ENCODE measurements at places on chromosomes 13 and 19. TPM values are rescaled to one million over a fixed set of nuclear protein-coding genes. Genes with fewer than 3 reads are reported as not detected.
A peak's percentile ranks its signal among the peaks of the same experiment; 100 is the strongest.

DNA sequence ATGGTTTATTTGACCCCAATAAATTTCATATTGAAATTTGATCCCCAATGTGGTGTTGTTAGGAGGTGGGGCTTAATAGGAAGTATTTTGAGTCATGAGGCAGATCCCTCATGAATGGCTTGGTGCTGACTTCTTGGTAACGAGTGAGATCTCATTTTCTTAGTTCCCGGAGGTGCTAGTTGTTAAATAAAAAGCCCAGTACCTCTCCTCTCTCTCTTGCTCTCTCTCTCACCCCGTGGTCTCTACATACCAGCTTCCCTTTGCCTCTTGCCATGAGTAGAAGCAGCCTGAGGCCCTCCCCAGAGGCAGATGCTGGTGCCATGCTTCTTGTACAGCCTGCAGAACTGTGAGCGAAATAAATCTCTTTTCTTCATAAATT is 39.4 kb upstream of the KATNAL1 start:
- no peaks in the 10 kb centered on the region for H3K36me3 ChIP-seq
- no peaks in the 10 kb centered on the region for H3K4me1 ChIP-seq
- H3K27ac ChIP-seq, result no peak overlapping the region
- H3K4me3 ChIP-seq, result no peak overlapping the region
- H3K27me3 ChIP-seq, result no peaks in the 10 kb centered on the region
- no peak for DNase-seq

DNA sequence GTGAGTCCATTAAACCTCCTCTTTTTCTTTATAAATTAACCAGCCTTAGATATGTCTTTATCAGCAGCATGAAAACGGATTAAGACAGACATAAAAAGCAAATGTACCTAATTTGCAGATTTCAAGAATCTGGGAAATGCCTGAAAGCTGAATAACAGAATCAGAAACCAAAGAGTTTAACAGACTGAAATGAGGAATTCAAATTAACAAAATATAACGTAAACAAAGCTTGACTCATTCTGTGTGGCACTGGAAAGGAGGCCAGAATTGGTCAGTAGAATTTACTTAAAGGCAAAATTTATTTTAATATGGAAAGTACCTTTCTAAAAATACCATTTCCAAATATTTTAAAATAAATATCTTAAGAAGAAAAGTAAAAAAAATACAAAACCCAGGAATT is 540.6 kb upstream of the HTR2A start:
- DNase-seq, result no peak
- no peak overlapping the region for H3K27ac ChIP-seq
- H3K27me3 ChIP-seq, result no peaks in the 10 kb centered on the region
- H3K36me3 ChIP-seq, result no peaks in the 10 kb centered on the region
- no peaks in the 10 kb centered on the region for H3K4me1 ChIP-seq

- H3K4me1 ChIP-seq, result no peaks in the 10 kb centered on the region
- H3K36me3 ChIP-seq, result no peaks in the 10 kb centered on the region
- no peak overlapping the region for H3K27ac ChIP-seq
- no peak overlapping the region for H3K4me3 ChIP-seq
Observed at GRCh38 chr13:59413126-59413525, 750.6 kb downstream of the DIAPH3 start.

GRCh38 chr13:48906200-48906599 is 69.5 kb upstream of the FNDC3A start:
- no peaks in the 10 kb centered on the region for H3K4me1 ChIP-seq
- no peak overlapping the region for H3K27ac ChIP-seq
- H3K27me3 ChIP-seq, result no peaks in the 10 kb centered on the region
- H3K4me3 ChIP-seq, result no peak overlapping the region
- no peaks in the 10 kb centered on the region for H3K36me3 ChIP-seq

- no peaks in the 10 kb centered on the region for H3K36me3 ChIP-seq
- H3K4me1 ChIP-seq, result no peaks in the 10 kb centered on the region
- H3K27ac ChIP-seq, result no peak overlapping the region
- H3K4me3 ChIP-seq, result no peak overlapping the region
- DNase-seq, result no peak
Observed at GRCh38 chr19:4241824-4242430, 5.0 kb upstream of the YJU2 start.

GRCh38 chr19:543910-544608 is at the start of gene GZMM:
Gene GZMM, plus strand, starts transcription at chr19:544053. Its CDS starts 19 bp downstream, at chr19:544072.
- peak; percentile 52 for DNase-seq
- H3K36me3 ChIP-seq, result no peaks in the 10 kb centered on the region
- no peaks in the 10 kb centered on the region for H3K27me3 ChIP-seq
- H3K27ac ChIP-seq, result no peak within 1 kb of the TSS
- peak within 1 kb of the TSS; percentile 24 for H3K4me3 ChIP-seq
- no peaks in the 10 kb centered on the region for H3K4me1 ChIP-seq

- no peaks in the 10 kb centered on the region for H3K4me1 ChIP-seq
- H3K27me3 ChIP-seq, result no peaks in the 10 kb centered on the region
- H3K27ac ChIP-seq, result no peak overlapping the region
Observed at GRCh38 chr13:95235974-95236373, 65.3 kb downstream of the ABCC4 start.

DNA sequence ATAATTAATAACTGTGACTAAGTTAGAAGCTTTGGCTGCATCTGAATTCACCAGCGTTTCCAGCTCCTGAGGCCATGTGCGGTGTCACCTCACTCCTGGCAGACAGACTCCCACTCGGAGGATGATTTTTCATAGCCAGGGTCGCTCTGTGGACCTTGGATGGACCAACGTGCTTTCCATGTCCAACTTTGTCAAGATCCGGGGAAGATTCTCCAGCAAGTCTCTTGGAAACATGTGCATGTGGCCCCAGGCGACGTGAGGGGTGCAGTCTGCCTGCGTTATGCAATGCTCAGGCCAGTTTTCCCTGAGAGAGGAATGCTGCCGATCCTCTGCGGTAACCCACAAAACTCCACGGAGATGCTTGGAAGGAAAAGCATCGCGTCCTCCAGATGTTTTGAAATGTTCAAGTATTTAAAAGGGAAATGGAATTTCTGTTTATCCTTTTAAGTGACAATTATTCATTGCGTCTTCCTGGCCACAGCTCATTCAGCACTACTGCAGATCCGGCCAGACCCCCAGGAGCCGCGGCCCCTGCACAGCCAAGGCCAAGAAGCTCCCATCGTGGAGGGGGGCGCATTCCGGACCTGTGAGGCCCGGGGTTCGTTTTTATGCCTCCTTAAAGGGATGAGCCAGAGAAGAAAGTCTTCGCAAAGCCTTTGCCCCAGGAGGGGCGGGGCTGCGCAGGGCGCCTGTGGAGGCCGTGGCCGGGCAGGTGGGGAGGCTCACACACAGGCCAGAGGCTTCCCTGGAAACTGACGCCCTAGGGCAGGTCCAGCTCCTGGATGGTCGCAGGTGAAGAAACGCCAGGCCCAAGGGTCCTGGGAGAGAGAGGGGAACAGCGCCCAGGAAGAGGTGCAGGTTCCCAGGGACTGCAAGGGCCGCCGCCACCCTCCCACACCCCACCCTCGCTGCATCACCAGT is 46.0 kb downstream of the C13orf46 start:
- H3K27ac ChIP-seq, result no peak overlapping the region
- H3K4me1 ChIP-seq, result no peaks in the 10 kb centered on the region
- peak; percentile 57 for DNase-seq
- no peak overlapping the region for H3K4me3 ChIP-seq

The SLC10A2 gene
- total RNA-seq, result 278 TPM

The KLK15 gene
- total RNA-seq, result not detected

The CEACAM1 gene
- 146 TPM for total RNA-seq

The NAPSA gene
- total RNA-seq, result 8.9 TPM

The PTH2 gene
- total RNA-seq, result not detected
